ENCODE measurements at places on chromosomes 7 and 10.

DNA sequence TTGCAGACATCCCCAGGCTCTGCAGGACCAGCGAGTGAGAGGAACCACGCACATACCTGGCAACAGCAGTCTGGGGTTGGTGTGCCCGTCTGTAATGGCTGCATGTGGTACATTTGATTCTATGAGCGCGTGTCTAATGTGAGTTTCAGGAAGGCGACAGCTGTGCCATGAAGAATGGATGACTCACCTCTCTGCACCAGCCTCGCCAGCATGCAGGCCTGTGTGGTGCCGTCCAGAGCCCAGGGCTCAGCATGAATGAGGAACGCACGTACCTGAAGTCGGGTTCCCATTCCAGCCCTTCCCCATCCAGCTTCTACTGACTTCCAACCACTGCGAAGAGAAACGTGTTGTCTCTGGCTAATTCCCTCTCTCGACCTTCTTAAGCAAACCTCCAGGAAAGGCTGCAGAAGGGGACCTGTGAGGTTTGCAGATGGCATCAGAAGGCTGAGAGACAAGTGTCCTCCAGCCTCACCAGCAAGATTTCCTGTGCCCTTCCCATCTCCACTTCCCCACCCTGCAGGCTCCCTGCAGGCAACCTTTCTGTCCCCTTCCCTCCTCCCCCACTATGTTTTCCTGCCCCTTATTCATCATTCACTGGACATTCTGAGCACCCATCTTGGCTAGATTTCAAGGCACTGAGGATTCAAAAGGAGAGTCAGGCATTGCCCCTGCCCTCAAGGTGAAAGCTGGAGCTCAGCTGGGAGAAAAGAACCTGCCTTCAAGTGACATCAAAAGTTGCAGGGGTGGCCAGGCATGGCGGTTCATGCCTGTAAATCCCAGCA, 54.3 kb downstream of the ASB13 start:
- no peak for DNase-seq

DNA sequence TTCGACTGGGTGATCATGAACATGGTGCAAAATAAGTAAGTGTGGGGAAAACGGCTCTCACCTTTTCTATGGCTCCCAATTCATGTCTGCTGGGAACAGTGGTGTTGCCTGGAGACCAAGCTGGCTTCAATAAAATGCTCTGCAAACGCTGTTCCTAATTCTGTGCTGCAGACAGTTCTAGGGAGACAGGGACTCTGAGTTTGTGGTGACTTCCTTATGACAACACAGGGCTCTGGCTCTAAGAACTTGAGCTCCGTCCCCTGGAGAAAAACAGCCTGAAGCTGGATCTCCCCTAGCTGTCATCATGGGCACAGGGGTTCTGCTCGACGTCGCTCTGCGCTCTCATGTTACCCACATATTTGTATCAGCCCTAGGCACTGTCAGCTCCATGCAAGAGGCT, 61.0 kb upstream of the INSYN2A start:
- no peak for DNase-seq

DNA sequence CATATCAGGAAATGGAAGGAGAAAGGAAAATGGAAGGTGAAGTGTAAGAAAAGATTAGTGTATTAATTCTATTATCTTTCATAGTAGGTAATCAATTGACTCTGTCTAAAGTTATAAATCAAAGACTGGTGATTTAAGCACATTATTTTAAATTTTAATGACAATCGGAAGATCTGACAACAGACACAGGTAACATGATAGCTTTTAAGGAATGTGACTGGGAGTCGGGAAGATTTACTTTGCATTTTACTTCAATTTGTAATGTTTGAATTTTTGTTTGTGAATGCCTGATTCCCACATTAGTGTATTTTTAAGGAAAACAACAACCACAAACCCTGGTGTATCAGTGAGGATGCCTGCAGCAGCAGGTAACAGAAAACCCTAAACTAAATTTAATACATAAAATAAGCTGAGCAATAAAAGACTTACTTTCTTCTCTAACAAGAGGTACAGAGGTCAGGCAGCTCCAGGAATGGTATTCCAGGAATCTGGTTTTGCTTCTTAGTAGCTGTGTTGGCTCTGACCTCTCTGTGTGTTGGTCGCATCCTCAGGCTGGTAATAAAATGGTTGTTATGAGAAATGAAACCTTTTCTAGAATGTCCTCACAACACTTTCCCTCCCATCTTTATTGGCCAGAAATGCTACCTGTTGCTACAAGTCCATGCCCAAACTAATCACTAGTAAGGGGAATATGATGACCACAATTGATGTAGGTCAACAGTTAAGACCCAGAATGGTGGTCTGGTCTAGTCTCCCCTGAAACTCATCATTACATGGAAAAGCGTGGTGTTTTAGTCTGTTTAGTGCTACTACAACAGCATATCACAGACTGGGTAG, 12.2 kb downstream of the DNAJB9 start:
- no peak for DNase-seq

- DNase-seq: no peak
Measured at GRCh38 chr7:39741942-39742623, 118.7 kb downstream of the RALA start.

GRCh38 chr7:140937702-140938264, 13.1 kb upstream of the BRAF start:
- no peak for DNase-seq

GRCh38 chr10:7649673-7650300, 17.0 kb downstream of the ITIH5 start:
- DNase-seq: no peak

DNA sequence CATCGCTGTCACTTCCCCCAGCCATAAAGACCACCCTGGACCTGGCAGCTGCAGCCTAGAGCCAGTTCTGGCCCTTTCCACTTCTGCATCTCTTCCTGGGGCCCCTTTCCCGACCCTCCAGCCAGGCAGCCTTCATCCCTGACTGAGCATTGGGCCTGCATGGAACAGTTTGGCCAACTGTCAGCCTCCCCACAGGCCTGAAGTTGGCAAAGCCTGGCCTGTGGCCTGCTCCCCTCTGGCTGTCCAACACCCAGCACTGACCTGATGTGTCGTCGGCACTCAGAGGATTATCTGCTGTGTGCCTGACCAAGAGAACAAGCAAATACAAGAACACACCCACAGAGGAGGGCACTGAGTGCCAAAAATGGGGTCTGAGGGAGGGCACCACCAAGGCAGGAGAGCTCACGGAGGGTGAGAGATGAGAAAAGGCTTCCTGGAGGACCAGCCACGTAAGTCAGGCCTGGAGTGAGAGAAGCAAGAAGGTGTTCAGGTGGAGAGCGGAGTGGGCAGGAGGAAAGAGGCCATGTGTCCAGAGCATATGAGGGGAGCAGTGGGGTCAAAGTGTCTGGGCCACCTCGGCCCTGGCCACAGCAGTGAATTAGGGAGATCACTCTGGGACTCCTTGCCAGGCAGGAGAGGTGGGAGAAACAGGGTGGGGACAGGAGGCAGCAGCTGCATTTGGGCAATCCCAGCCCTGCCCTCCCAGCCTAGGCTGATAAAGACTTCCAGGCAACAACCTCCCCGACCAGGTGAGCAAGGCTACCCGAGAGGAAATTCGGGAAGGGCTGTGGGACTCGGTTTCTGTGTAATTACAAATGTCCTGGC, 4.5 kb downstream of the GPRIN2 start:
- DNase-seq: no peak

GRCh38 chr7:66815951-66816350, 75.4 kb downstream of the RABGEF1 start:
- DNase-seq: no peak

- DNase-seq: no peak
Measured at GRCh38 chr10:73946253-73947145, 35.6 kb downstream of the PLAU start.

DNA sequence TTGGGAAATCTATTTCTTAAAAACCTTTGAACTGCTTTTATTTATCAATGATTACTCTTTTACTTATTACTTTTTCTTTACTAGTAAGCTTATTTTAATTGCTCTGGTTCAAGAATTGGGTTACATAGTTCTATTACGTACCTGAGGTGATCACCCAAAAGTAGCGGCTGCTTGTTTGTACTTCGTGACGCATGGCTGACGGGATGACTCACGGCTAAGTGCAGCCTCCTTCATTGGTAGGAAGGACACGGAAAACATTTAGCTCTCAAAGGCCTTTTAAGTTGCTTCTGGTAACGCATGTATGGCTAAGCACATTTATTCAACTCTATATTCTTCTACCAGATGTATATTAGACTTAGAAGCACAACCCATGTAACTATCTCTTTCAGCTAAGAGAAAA, 285.8 kb upstream of the SP4 start:
- DNase-seq: no peak

GRCh38 chr10:7354330-7355047, 56.3 kb downstream of the SFMBT2 start:
- no peak for DNase-seq

DNA sequence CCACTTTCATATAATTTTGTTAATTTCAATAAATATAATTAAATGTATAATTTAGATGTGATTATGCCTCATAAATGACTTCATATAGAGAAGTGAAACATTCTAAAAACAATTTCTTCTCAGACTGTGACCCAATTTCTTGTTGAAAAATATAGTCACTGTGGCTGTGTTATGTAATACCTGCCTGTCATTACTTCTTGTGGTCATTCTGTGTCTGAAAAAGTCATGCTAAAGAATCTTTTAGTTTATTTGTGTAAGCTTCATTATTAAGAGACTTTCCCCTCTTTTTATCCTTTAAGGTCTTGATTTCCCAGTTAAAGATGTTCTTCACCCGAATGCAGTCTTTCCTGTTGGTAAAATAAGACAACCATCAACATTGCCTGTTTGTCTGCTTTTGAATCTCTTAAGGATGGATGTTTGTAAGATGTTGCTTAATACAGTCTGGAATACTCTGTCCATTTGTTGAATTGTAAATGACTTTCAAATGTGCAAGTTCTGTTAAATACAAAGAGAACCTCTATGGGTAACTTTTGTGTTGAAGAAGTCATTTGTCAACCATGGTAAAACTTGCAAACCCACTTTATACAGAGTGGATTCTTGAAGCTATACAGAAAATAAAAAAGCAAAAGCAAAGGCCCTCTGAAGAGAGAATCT, 16.0 kb downstream of the KAT6B start:
- DNase-seq: no peak

- DNase-seq: no peak
Measured at GRCh38 chr7:78253850-78254725, 455.5 kb downstream of the PHTF2 start.

- DNase-seq: no peak
Measured at GRCh38 chr7:128759242-128759641, 16.4 kb downstream of the OPN1SW start.

DNA sequence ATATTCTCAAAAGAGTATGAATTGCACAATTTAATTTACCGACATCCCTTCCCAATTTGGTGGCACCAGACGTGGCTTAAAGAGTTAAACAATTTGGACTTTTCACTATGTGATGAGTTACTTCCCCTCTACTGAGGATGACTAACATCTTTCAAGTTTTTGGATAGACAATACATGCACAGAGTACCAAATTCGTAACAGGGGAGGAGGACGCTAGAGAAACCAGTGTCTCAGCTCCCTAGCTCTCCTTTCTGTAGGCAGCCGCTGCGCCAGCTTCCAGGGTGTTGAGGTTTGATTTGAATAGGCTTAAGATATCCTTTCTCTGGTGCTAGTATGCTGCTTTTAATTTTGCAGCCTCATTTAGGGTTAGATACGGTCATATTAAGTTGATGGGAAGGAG, 69.2 kb downstream of the GNA12 start:
- no peak for DNase-seq

- no peak for DNase-seq
Measured at GRCh38 chr7:42107484-42108240, 129.3 kb downstream of the GLI3 start.

DNA sequence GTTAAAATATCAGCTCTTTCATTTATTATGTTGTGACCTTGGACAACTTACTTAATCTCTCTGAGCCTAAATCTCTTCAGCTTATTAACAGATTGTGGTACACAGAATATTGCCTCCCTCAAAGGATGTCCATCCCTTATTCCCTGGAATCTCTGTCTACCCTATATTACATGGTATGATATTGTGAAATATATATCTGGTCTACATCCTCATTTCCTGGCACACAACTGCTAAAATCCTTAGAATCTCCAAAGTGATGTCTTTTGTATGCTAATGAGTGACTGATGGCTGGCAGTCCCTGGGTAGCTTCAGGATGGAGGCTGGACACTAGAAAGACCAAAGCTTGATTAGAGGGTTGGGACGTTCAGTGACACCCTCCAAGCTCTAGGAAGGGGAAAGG, 25.8 kb downstream of the ZNF438 start:
- no peak for DNase-seq

GRCh38 chr10:34380856-34381255, 434.2 kb downstream of the PARD3 start:
- DNase-seq: no peak

GRCh38 chr7:81833401-81833800, 63.6 kb upstream of the HGF start:
- no peak for DNase-seq

DNA sequence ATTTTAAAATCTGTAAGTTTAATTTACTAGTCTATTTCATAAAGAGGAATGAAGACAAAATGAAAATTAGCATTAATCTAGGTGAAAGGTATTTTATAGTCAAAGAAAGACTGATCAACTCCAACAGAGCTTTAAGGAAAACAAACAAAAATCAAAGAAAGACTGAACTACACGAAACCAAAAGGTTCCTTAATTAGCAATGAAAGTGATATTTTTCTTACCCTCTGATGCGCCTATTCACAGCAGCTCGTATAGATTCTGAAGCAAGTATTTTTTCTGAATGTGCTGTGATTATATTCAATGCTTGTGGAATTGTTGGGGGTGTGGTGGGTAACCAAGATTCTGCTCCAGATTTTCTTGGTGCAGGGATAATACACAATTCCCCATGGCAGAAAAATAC, 11.8 kb downstream of the ECD start:
- no peak for DNase-seq

- no peak for DNase-seq
Measured at GRCh38 chr7:99597762-99598501, at the start of gene TMEM225B. Gene TMEM225B, plus strand, starts transcription at chr7:99598267. Its CDS starts 6,122 bp downstream, at chr7:99604389.

DNA sequence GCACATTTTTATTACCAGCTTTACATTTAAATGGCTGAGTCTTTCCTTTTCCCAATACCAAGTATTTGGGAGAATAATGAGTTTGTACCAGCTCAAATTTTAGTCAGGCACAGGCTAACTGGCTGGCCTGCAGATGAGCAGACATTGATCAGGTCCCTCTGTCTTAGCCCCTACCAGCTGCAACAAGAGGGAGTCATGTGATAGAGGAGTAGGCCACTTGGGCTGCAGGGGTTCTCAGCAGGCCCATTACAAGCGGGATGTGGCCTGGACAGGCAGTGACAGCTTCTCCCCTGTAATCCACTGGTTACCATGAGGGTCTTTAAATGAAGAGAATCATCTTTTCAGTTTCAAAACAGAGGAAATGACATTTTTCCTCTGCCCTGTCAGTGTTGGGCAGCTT, 283.6 kb downstream of the SUGCT start:
- DNase-seq: no peak

- no peak for DNase-seq
Measured at GRCh38 chr7:22563621-22564241, 63.7 kb upstream of the STEAP1B start.

DNA sequence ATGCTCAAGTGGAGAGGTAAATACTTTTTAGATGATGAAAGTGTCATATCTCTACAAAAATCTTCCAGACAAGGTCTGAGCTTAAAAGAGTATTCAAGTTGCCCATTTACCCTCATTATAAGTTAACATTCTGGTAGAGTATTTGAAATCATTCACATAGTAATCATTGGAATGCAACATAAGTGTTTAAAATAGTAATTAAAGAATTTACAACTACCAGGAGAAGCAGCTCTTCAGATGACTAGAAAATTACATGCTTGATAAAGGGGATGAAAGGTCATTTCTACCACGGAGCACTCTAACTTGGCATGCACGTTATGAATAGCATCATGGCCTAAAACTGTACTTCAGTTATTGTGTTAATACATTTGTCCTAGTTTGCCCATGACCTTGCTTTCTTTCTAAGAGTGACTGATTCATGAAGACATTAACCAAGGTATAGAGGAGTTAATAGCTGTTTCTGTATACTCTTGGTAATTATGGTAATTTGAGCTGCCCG, 120.0 kb downstream of the SEMA3E start:
- DNase-seq: no peak
